ENCODE measurements at places on chromosomes 5 and 9.

- DNase-seq, result no peak
These were observed 480.6 kb downstream of the NR2F1-AS1 start for GRCh38 chr5:93100428-93100827.

- DNase-seq, result no peak
These were observed 25.6 kb upstream of the RNF180 start for GRCh38 chr5:64140018-64140417.

GRCh38 chr5:82597437-82597836 is 319.3 kb upstream of the RPS23 start:
- DNase-seq, result no peak

GRCh38 chr5:27437594-27438200 is 399.3 kb upstream of the CDH9 start:
- no peak for DNase-seq

- DNase-seq, result no peak
These were observed 128.0 kb downstream of the NPR3 start for GRCh38 chr5:32839106-32839505.

- DNase-seq, result no peak
These were observed 19.1 kb downstream of the FGD3 start for GRCh38 chr9:92966518-92966800.
